ENCODE measurements at places on chromosomes 2 and 18.

DNA sequence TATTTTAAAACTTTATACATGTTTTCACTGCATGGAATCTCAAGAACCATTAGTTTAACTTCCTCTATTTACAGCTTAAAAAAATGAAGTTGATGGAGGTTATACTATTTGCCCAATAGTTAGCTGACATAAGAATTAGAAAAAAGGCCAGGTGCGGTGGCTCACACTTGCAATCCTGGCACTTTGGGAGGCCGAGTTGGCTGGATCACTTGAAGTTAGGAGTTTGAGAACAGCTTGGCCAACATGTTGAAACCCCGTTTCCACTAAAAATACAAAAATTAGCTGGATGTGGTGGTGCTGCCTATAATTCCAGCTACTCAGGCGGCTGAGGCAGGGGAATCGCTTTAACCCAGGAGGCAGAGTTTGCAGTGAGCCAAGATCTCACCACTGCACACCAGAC is 125.1 kb upstream of the CDH19 start:
- DNase-seq: no peak

- DNase-seq: no peak
These were observed 321.0 kb upstream of the THSD7B start for GRCh38 chr2:136444323-136444722.

GRCh38 chr18:27301615-27302378 is 116.7 kb upstream of the CHST9 start:
- DNase-seq: no peak

- DNase-seq: no peak
These were observed 34.5 kb upstream of the ARL5A start for GRCh38 chr2:151862700-151863099.

DNA sequence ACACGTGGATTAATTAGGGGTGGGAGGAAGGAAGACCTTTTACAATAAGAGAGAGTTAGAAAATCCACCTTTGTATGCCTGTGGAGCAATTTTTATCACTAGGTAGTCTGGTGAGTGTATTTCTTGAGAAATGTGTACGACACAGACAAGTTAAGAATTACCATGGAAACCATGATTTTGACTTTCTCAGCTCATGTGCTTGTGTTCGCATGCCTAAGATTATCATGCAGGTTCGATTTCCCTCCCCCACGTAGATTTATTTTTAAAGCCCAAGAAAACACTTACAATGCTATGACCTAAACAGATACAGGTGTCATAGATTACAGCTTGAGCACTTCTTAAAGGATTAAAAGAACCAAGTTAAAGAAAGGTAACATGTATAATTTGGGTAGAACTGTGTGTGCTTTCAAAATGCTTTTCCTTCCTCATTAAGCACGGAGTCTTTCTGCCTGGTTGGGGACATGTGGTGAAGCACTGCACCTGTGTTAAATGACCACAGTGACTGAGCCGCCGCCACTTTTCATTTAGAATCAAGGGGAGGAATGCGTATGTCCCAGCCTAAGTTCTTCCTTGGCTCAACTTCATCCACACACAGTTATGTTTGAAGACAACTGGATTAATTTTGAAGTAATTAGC is 16.6 kb downstream of the SERTAD2 start:
- no peak for DNase-seq

DNA sequence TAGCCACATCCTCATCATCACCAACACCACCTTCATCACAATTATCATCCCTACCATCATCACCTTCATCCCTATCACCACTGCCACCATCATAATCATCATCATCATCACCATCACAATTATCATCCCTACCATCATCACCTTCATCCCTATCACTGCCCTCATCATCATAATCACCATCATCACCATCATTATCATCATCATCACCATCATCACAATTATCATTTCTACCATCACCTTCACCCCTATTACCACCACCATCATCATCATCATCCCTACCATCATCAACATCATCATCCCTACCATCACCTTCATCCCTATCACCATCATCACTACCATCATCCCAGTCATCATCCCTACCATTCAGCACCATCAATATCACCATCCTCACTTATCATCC is 140.5 kb downstream of the LOXHD1 start:
- no peak for DNase-seq

GRCh38 chr18:50982086-50982801 is 14.4 kb downstream of the ELAC1 start:
- no peak for DNase-seq

DNA sequence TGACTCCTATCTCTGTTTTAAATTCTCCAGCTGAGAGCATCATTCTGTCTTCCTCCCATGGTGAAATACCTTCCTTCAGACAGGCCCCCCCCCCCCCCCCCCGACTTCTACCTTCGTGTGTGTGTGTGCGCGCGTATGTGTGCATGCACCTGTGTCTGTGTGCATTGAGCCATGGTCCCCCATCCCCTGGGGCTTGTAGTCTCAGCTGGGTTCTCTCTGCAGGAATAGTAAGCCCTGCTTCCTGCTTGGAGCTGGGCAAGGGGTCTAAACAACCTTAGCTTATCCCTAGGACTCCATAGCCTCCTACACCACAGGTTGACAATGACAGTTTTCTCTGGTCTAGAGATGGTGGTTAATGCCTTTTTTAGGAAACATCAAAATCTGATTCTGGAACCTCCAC is 427.5 kb upstream of the KLHL29 start:
- DNase-seq: no peak

GRCh38 chr2:120007851-120008250 is 5.0 kb upstream of the EPB41L5 start:
- no peak for DNase-seq

GRCh38 chr2:70118798-70119454 is 31.6 kb downstream of the PCBP1 start:
- no peak for DNase-seq

Measured in astrocyte (in vitro differentiated cells and primary cell).